ENCODE measurements at places on chromosomes 7 and 10.

DNA sequence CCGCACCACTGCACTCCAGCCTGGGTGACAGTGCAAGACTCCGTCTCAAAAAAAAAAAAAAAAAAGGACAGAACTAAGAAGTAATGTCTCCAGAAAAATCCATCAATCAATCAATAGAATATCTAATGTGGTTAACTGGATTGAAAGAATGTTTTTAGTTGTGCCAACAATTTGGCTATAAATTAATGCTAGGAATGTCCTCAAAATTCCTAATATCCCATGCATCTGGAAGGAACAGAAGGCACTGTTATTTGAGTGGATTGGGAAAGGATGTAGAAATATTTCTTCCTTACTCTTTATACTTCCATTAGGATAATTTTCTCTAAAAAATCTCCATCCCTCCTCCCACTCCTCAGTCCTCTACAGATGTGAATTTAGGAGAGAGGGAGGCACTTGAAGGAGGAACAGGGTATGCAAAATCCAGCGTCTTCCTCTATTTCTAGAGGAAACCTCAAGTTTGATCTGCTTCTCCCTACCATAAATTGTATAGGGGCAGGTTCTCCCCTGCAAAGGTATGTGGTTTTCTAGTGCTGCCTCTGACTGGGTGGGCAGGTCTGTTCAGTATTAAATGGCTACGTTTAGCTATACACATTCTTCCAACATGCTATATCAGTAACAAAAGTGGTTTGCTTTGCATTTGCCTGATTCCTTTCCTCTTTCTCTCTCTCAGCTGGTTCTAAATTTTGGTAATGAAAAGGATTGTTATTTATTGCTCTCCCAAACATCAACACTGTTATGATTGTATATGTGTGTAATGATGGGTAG is 54.1 kb downstream of the RNLS start:
- DNase-seq, result no peak

DNA sequence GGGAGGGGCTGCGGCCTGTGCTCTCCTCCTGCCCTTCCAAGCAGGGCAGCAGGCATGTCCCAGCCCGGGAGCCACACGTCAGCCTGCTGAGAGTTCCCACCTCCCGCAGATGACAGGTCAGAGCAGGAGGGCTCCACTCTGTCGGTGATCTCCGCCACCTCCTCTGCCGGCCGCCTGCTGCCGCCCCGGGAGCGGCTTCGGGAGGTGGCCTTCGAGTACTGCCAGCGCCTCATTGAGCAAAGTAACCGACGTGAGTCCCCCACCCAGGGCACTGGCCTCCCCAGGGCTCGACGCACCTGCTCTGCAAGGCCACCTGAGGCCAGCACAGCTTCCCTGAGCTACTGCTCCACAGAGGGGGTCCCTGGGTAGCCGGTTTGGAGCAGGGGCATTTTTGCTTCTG is 9.4 kb downstream of the AP5Z1 start:
- no peak for DNase-seq

DNA sequence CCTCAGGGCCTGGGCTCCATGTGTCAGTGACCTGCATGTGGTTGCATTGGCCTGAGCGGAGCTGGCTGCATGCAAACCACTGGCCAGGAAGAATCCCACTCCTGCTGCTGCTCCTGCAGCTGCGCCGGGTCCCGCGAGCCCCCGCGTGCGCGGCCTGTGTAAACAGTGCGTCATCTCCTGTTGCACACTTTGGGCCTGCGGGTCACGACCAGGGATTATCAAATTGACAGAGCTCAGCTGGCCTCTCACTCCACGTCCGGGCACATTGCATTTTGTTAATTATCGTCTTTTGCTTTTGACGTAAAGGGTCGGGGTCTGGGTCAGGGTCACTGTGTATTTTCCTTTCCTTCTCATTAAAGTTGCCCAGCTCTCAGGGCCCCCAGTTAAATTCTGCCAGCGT is 132.6 kb downstream of the RGS10 start:
- peak; percentile 69 for DNase-seq

- DNase-seq, result no peak
Observed at GRCh38 chr7:32216759-32217158, 146.6 kb upstream of the PDE1C start.

- DNase-seq, result no peak
Observed at GRCh38 chr7:94183891-94184290, 179.7 kb upstream of the BET1 start.

GRCh38 chr10:121614613-121615434 is 16.6 kb upstream of the FGFR2 start:
- no peak for DNase-seq

GRCh38 chr10:113449006-113449695 is 103.7 kb upstream of the HABP2 start:
- DNase-seq, result no peak

GRCh38 chr10:127999297-128000129 is 92.6 kb downstream of the PTPRE start:
- no peak for DNase-seq

- no peak for DNase-seq
Observed at GRCh38 chr7:128757203-128757602, 18.0 kb downstream of the CALU start.

DNA sequence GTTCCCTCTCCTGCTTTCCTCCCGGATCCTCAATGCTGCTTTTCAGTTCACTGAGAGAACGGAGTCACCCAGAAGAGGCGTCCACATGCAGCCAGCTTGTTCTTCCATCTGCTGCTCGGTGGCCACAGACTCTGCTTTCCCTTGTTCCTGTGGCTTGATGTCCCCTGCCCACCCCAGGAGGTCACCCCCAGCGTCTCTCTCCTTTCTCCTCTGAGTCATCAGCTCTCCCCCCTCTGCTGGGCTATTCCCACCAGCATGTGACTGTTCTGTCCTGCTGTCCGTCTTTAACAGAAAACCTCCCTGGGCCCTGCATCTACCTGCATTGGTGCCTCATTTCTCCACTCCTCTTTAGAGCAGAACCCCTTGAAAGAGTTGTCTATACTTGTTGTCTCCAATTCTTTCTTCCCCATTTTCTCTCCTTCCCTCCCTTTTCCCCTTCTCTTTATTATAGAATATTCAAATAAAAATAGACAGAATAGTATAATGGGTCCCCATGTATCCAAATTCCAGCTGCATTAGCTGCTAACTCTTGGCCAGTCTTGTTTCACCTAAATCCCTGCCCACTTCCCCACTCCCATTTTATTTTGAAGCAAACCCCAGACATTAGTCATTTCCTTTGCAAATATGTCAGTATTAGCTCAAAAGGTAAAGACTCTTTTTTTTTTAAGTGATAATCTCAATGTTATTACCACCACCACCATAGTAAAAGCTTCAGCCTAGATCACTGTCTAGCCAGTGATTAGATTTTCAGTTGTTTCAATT is 4.1 kb downstream of the ZNF282 start:
- no peak for DNase-seq

- DNase-seq, result peak; percentile 11
Observed at GRCh38 chr10:132697578-132698200, 88.3 kb downstream of the NKX6-2 start.

GRCh38 chr10:121179006-121179405 is 327.8 kb downstream of the WDR11 start:
- DNase-seq, result no peak

DNA sequence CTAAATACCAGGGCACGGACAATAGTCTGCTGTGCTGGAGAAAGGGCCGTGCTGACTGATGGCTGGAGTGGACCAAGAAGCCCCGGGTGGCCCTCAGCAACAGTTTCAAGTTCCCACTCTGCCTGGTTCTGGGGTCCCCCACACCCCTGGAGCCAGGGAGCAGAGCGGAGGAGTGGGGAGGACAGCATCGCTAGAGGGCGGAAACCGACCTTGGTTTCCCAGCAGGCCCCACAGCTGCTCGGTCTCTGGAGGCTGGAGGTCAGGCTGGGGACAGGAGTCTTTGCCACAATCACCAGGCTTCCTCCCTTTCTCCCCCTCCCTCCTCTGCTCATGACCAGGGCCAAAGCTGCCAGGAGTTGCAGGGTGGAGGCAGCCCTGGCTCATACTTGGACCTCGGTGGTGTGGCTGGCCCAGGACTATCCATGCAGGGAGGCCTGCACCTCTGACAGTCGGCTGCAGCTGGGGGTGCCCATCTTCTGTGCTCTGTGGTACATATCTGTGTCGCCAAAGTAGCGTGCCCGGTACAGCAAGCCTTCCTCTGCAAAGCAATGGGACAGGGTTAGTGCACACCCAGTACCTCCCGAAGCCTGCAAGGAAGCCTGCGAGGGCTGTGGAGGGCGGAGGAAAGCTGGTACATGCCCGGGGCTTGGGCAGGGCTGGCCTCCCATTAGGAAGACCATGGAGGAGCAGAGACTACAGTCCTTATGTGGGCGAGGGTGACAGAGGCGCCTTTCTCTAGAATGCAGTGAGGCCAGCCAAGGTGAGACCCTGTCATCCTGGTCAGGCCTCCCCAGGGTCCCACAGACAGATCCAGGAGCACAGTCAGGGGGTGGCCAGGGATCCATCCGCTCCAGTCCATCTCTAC is 19.1 kb downstream of the DNAJB12 start:
- peak; percentile 84 for DNase-seq

DNA sequence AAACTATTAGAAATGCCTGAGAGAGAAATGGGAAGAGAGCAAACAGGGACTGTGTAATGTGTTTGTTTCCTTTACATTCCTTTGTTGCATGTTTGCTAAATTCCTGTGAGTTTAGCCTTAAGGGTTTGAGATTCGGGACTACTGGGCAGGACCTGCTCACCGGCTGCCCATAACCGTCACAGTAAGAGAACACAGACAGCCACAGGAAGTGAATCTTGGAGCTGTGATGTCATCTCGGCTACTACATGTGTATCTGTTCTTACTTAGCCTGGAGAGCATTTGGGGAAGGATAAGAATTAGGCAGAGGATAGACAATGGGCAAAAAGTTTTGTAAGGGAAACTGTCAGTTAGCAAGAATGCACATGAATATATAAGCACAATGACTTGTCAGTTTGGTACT is 485.1 kb upstream of the KLF6 start:
- DNase-seq, result no peak

DNA sequence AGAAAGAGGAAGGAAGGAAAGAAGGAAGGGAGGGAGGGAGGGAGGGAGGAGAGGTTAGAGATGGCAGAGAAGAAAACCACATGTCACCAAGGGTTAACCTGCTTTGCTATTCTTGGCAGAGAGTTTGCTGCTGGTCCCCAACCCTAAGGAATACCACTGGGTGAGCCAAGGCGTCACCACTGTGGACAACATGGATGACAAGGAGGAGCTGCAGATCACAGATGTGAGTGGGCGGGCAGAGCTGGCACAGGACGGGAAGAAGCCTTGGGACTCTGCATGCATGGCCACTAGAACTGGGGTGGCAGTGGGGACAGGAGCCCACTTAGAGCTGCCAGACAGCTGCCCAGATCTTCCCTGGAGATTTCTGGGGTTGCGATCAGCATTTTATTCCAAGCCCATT is 17.2 kb upstream of the MYH16 start:
- DNase-seq, result no peak

GRCh38 chr10:133212853-133213494 is 17.0 kb upstream of the UTF1 start:
- no peak for DNase-seq

GRCh38 chr10:26755443-26755903 is 58.0 kb downstream of the PDSS1 start:
- no peak for DNase-seq

- DNase-seq, result no peak
Observed at GRCh38 chr10:28403090-28403489, 100.2 kb upstream of the MPP7 start.

- DNase-seq, result no peak
Observed at GRCh38 chr10:60197206-60197605, 192.5 kb downstream of the ANK3 start.

- DNase-seq, result no peak
Observed at GRCh38 chr7:142381727-142382390, 124.0 kb upstream of the PRSS58 start.

DNA sequence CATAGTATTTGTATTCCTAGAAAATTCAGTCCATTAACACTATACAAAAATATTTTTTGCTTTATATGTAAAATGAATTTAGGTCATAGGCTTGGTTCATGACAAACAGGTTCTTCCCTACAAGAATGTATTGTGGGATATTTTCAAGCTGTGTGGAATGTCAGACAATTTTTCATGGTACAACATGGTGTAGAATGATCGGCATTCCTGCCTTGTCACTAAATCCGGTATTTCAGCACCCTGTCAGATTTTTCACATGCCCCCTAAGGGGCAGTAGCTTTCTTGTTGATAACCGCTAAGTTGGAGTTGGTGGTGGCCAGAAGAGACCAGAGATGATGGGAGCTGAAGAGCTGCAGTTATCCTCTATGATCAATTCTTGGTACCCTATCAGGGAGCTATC is 154.3 kb downstream of the SORCS3 start:
- no peak for DNase-seq

DNA sequence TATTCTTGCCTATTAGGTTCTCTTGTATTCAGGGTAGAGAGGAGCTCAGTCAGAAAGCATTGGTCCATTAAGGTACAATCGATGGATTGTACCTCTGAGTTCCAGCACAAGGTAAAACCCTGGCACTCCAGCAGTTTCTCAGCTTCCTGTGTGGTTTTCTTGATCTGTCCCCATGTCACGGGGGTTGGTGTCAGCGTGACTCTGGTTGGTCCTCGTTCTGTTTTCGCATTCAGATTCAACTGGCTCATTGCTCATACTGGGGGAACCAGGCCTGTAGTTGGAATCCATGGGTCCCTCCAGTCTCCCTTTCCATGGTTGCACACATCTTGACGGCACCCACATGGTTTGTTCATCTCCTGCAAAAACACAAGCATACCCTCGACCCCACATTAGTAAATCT is 32.7 kb upstream of the RASGEF1A start:
- peak; percentile 17 for DNase-seq

- peak; percentile 64 for DNase-seq
Observed at GRCh38 chr10:44386546-44387052, 1.7 kb upstream of the CXCL12 start.

DNA sequence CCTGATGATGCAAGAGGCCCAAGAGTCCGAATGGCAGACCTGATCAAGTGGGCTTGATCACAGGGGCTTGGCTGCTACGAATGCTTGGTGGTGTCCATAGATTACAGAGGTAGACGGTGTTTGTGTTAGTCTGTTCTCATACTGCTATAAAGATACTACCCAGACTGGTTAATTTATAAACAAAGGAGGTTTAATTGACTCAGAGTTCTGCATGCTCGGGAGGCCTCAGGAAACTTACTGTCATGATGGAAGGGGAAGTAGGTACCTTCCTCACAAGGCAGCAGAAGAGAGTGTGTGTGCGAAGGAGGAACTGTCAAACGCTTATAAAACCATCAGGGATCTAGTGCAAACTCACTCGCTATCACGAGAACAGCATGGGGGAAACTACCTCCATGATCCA is 268.9 kb upstream of the KLF6 start:
- DNase-seq, result no peak

DNA sequence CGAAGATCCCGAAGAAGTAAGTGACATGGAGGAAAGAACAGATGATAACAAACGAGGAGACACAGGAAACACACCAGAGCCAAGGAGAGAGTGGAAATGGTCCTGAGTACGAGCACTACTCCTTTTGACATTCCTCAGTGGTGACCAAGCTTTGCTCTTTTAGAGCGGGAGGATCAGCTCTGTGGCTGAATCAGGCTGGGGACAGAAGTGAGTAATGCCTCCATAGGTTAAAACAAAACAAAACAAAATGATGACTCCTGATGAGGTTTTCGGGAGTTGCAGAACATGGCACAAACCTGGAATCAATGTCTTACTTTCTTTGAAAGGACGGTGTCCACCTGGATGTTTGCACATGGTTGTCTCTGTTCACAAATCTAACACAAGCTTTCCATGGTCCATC is 30.3 kb upstream of the TCF7L2 start:
- no peak for DNase-seq

GRCh38 chr7:138125119-138125518 is 48.9 kb downstream of the AKR1D1 start:
- no peak for DNase-seq

- peak; percentile 55 for DNase-seq
Observed at GRCh38 chr7:30906014-30906413, 5.6 kb upstream of the AQP1 start.

GRCh38 chr10:32061440-32061839 is 5.2 kb upstream of the KIF5B start:
- DNase-seq, result no peak

All from mucosa of descending colon (tissue), 3 donors.